ENCODE measurements at places on chromosomes 2 and 18. TPM values are rescaled to one million over a fixed set of nuclear protein-coding genes. Genes with fewer than 3 reads are reported as not detected.

DNA sequence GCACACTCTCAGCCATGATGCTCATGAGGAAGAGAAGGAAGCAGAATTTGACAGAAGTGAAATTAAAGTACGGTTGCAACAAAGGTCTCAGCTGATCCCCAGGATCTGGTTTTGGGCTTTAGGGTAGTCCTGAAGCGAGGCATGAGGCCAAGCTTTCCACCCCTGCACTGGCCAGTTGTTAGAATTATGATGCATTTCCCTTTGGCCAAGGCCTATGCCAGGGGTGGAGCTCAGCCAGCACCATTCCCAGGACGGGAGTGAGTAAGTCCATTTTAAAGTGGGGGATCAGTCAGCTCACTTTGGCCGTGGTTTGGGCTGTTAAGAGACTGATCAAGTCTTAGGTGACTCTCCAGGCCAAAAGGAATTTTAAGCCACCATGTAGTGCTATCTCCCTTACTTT lies 314.5 kb upstream of the MMADHC start:
- peak; percentile 83 for DNase-seq

DNA sequence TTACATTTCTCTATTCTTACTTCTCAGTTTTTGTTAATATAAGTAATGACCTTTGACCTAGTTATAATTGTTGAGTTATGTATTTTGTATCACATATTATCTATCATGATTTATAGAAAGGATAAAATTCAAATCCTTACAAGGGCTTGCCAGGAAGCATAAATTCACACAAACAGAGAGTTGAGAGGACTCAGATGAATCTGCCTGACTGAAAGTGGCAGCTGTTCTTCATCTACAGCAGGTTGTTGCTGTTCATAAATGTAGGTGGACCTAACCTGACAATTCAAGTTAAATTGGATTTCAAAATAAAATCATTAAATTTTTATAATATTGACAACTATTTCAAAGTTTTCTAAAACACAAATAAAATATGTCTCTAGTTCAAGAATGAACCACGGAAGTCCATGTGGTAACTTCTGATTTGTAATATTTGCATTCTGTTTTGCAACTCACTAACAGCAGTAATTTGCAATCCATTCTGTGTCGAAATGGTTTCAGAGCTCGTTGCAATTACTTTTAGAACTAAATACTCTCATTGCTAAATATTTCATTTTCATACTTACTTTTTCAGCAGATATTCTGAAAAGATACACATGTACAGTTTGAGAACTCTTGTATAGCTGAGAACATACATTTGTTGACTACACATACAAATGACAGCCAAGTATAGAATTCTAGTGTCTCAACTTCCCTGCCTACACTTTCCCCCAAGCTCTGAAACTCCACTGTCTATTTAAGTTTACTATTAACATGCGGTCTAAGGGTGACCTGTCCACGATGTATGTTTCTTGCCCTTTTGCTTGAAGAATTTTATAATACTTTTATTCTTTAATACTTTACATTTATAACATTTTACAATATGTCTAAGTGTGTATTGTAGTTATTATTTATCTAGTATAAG lies 25.7 kb downstream of the SCN7A start:
- DNase-seq: no peak

- no peak for DNase-seq
These were observed 96.1 kb downstream of the ITGA4 start for GRCh38 chr2:181553244-181553643.

DNA sequence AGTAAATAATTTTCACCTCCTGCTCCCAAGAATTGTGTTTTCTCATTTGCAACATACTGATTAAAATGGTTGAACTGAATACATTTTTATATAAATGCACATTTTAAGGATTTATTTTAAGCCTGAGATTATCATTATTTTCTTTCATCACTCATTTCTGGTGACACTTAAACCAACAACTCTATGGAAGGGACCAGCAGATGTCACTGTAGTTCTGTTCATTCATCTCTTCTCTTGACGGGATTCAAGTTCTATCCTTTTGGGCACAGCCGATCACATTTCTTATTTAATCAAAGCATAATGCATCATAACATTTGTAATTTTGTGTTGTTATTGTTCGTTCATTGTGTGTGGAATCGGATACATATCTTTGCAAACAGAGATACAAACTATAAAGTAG lies 417.9 kb downstream of the HRH4 start:
- DNase-seq: no peak

Gene UGT1A5
- total RNA-seq: not detected

Gene SCN1A
- not detected for total RNA-seq

Gene SERPINB3
- total RNA-seq: not detected

Gene FLACC1
- 6.1 TPM for total RNA-seq

Gene MARCHF4
- total RNA-seq: 0.13 TPM

Gene ADGRF3
- not detected for total RNA-seq

Gene SOX11
- 0.03 TPM for total RNA-seq
